ENCODE measurements at places on chromosomes 16 and 17.
A peak's percentile ranks its signal among the peaks of the same experiment; 100 is the strongest.

GRCh38 chr17:10620823-10621222 is 36.3 kb downstream of the MYH3 start:
- DNase-seq, result peak; percentile 55

DNA sequence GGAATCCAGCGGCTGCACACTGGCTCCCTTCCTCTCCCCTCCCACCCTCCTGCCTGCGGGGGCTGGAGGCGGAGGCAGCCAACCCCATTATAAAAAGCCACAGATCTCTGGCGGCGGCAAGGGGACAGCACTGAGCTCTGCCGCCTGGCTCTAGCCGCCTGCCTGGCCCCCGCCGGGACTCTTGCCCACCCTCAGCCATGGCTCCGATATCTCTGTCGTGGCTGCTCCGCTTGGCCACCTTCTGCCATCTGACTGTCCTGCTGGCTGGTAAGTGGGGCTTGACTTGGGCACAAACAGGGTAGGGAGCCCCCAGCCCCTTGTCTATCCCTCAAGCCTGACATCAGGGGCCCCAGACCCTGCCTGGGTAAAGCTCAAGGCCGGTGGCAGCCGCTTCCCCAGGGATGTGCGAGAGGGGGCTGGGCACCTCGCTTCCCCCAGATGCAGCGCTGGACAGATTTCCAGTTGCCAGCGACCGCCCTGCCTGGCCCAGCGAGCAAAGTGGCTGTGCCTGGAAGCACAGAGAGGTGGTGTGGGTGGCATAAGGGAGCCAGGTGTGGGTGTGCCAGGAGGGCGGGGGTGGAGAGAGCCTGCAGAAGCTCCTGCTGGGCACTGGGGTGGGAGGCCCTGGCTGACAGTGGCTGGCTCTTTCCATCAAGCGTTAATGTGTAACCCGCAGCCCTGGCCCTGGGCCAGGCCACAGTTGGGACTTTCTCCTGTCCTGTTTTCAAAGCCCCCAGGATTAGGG is at the start of gene CX3CL1:
TSS of gene CX3CL1 (plus strand) at position 119 of the 745 bp plus-strand sequence. CDS start at position 198, 79 bp downstream.
- DNase-seq, result no peak

DNA sequence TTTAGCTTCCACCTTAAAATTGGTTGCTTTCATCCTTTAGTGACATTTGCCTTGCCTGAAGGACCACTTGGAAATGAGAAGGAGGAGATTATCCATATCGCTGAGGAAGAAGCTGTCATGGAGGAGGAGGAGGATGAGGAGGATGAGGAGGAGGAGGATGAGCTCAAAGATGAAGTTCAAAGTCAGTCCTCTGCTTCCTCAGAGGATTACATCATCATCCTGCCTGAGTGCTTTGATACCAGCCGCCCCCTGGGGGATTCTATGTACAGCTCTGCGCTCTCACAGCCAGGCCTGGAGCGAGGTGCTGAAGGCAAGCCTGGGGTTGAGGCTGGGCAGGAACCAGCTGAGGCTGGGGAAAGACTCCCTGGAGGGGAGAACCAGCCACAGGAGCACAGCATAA is 11.5 kb upstream of the TMEM106A start:
- DNase-seq, result no peak

DNA sequence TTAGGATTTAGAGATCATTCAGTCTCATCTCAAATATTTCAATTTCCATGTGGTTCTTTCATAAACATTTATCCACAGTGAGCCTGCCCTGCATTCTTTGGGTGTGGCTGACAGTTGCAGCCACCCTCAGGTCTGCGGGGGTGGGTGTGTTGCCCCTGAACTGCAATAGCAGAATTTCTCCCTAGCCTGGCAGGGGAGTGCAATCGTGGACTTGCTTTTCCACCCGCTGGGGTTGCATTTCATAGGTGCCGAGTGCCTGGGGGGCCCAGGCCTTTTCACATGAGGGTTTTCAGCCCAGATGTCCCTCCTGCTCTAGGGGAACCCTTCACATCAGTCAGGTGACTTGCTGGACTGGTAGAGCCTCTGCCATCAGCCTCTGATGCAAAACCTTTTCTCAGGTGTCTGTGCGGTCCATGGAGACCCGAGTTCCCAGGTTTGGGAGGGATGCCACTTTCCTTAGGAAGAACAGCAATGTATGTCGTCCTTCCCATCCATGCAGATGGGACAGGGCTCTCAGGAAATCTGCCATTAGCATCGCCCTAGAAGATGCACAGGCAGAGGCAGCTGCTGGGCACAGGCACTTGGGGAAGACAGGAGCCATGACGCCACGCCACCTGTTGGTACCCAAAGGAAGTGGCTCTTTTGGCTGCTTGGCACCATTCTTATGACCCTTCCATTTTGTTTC is 2.4 kb upstream of the USP36 start:
- DNase-seq, result no peak

GRCh38 chr16:81535679-81536360 is 91.2 kb downstream of the CMIP start:
- no peak for DNase-seq

GRCh38 chr16:7887316-7887715 is 554.7 kb downstream of the RBFOX1 start:
- DNase-seq, result no peak

DNA sequence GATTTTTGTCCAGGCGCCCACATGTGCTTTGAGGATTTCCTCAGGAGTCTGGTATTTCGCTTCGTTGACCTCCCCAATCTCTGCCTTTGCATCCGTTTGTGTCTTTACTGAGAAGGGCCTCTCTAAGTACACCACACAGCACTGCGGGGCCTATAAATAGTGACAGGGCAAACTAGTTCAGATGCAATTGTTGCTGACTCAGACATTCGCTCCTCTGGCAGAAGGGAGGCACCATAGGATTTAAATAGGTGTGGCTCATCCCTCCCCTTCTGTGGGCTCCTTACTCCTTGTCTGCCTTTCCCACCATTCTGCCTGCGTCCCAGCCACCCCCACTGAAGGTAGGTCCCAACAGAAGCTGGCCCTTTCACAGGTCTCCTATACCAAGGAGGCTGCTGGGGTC is 192.3 kb downstream of the SHISA9 start:
- no peak for DNase-seq

DNA sequence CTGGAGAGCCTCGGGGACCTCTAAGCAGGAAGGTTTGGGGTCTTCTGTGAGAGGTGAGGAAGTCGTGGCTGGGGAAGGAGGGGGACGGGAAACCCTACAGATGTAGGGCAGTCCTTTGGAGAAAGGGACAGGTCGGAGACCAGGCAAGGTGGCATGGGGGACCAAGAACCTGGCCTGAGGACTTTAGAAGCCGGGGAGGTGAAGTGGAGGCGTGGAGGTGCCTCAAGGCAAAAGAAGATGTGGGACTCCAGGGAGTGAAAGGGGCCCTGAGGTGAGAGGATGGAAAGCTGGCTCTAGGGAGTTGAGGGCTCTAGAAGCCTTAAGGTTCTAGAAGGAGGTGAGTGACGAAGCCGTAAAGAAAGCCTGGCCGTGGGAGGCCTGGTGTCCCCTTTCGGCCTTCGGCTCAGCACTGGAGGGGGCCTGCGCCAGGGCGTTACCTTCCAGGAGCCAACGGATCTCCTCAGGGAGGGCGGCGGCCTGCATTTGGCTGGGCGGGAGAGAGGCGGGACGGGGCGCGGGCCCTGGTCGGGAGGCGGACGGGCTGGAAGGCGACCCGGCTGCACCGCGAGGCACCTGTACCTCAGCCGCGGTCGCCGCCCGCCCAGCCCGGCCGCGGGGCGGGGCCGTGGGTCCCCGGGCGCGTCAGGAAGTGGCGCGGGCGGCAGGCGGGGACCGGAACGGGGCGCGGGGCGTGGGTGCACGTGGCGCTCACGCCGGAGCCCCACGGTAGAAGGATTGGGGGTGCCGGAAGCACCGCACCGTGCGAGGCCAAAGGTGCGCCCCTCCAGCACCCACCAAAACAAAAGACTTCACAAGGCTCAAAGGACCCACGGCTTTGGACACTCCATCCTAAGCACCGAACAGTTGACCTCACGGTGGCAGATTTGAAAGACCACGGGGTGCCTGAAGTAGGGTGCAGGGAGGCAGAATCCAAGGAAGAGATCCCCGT is at the start of gene SKAP1:
TSS of gene SKAP1 (minus strand) at position 577 of the 949 bp plus-strand sequence.
- DNase-seq, result no peak

DNA sequence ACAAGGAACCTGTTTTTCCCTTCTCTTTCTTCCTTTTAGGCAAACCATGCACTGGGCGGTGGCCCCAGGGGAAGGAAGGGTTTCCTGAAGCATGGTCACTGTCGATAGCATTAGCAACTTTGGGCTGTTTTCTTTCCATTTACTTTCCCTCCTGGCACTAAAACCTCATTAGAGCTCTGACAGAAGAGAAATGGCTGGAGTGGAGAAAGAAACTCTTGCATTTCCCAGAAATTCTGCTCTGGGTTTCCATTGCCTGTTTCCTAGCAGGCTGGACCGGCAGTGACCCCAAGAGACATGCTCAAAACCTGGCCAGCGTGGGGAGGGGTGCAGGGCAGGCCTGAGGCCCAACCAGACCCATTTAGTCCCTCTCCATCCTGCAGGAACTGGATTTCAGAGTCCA is 230.7 kb upstream of the CCL2 start:
- no peak for DNase-seq

DNA sequence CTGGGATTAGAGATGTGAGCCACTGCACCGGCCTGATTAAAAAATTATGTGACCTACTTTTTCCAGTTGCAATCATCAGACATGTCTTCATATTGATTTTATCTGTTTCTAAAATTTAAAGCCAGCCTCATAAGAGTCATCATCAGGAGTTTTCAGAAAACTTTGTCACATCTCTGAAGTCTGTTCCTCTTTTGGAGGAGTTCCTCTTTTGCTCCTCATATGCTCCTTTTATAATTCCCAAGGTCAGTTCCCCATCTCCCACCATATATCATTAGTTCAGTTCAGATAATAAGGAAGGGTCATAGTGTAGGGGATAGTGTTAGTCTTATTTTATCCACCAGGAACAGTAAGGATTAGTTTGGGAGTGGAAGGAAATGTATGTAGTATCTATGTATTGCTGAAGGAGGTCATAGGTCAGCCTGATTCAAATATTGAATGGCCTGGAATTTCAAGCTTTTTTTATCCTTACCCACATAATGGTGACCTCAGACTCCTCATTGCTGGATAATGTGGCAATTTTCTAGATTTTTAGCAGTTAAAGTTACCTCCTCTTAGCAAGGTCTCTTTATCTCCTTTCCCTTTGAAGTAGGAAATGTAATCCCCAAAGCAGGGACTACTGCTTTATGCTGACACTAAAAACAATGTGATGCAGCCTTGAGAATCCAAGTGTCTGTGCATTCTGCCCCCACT is 13.8 kb upstream of the DUSP14 start:
- DNase-seq, result no peak

GRCh38 chr17:10757067-10757466 is 27.2 kb upstream of the TMEM220 start:
- DNase-seq, result no peak

- no peak for DNase-seq
Measured at GRCh38 chr17:28900986-28901726, 1.7 kb downstream of the DHRS13 start.

Data from LNCaP clone FGC (cell line).